ENCODE measurements at places on chromosomes 4 and X. TPM values are rescaled to one million over a fixed set of nuclear protein-coding genes. Genes with fewer than 3 reads are reported as not detected.

Gene GABRG1
- total RNA-seq: not detected

Gene SYTL5
- total RNA-seq: not detected

Gene RNF175
- 0.67 TPM for total RNA-seq

Gene UCP1
- not detected for total RNA-seq

Gene DRP2
- 0.08 TPM for total RNA-seq

Gene CPLX1
- 0.64 TPM for total RNA-seq

Gene NUDT11
- 0.84 TPM for total RNA-seq

Gene ITIH6
- total RNA-seq: not detected

Gene SMIM43
- total RNA-seq: not detected

Gene NLGN3
- total RNA-seq: 2.2 TPM

Gene USP38
- 26.4 TPM for total RNA-seq
